ENCODE measurements at places on chromosomes 6 and 20.
A peak's percentile ranks its signal among the peaks of the same experiment; 100 is the strongest.

- DNase-seq, result no peak
Measured at GRCh38 chr20:24098886-24099285, 110.3 kb upstream of the GGTLC1 start.

DNA sequence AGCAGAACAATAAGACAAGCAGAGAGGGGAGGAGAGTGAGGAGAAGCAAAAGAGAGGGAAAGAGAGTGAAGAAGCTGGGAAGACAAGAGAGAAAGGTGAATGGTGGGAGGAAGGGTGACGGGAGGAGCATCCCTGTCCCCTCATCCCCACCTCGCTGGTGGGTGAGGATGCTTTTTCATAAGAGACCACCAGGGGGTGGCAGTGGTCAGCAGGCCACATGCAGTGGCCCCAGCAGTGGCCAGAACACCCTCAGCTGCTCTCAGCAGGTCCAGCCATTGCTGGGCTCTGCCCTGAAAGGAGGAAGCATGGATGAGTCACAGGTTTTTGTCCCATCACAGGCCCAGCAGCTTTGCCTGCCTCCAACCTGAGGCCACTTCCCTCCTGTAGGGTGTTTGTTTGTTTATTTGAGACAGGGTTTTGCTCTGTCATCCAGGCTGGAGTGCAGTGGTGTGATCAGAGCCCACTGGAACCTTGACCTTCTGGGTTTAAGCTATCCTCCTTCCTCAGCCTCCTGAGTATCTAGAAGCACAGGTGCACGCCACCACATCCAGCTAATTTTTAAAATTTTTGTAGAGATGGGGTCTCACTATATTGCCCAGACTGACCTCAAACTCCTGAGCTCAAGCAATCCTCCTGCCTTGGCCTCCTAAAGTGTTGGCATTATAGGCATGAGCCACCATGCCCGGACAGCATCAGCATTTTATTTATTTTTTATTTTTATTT, 24.0 kb downstream of the FGD2 start:
- DNase-seq, result peak; percentile 66

DNA sequence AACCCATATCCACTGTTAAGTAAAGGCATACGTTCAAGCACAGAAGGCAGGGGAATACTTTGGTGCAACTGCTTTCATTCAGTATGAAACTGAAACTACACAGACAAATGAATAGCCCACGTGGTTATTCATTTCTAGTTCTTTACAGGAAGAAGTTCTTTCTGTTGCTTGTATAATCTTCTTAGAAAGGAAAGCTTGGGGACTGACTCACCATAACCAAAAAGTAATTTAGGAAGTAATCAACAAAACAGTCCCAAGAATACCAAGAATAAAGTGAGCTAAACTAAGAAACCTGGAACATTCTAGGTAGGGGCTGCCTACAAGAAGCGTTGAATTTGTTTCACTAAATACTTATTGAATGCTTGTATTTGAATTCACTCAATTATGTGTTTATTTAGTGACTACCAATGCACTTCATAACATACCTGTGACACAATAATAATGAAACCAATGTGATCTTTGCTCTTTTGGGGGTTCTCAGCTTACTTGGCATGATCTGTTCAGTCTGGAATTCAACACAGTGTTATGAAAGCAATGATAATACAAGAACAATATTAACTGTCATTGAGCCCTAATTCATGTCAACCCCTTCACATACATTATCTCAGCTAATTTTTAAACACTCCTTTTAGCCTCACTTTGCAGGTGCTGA, 25.1 kb upstream of the KIAA0408 start:
- no peak for DNase-seq

- no peak for DNase-seq
Measured at GRCh38 chr20:56806952-56807517, 177.9 kb downstream of the TFAP2C start.

DNA sequence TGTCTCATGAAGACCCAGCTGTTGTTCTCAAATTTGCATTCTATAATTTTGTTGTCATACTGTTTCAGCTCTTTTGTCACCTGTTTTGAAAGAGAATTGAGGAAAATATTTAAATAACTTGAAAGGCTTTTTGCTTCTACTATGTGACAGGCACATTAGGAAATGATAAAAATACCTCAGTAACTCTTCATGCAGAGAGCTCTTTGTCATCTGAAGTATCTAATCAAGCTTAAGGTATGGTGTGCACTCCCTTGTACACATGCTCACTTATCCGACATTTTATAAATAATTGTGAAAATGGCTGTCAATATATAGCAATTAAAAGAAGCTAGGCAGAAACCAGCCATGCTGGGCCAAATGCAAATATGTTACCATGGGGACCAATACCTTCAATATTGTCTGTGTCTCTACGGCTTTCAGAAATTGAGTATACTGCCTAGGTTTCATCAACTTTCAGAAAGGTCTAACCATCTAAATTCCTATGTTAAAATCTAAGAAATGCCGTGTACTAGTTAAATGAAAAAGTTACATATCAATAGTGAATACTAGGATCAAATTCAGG, 349.0 kb downstream of the RNGTT start:
- no peak for DNase-seq

- no peak for DNase-seq
Measured at GRCh38 chr20:21182832-21183563, 57.1 kb downstream of the KIZ start.

- DNase-seq, result peak; percentile 94
Measured at GRCh38 chr20:38033330-38034107, at the start of the genes RPRD1B and TTI1. Gene RPRD1B, plus strand, starts transcription at chr20:38033746. Its CDS starts 202 bp downstream, at chr20:38033948. Gene TTI1, minus strand, starts transcription at chr20:38033456. Its CDS starts 19,640 bp downstream, at chr20:38013816.

DNA sequence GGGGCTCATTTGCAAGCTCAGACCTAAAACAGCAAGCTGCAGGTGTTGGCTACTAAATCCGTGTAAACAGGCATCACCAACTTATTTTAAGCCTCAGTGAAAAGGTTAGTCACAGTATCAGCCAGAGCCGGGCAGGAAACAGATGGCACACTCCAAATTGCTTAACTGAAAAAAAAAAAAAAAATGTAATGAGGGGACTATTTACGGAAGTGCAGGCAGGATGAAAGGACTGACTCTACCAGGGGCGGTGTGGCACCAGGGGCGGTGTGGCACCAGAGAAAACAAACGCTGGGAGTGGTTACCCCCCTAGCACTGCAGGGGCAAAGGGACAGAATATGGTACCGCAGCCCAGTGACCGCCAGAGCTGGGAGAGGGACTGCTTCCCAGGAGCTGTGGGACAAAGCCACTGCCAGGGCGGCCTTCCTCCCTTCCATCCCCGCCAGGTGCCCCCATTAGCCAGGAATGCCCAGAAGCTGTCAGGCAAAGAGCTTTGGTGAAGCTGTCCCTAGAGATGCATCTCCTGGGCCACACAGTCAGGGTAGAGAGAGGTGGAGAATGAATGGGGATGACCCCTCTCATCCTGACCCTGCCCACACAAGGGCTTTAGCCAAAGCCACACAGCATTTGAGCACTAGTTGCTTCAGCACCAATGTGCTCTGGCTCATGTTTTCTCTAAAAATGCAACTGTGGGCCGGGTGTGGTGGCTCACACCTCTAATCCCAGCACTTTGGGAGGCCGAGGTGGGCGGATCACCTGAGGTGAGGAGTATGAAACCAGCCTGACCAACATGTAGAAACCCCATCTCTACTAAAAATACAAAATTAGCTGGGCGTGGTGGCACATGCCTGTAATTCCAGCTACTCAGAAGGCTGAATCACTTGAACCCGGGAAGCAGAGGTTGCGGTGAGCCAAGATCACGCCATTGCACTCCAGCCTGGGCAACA, 39.6 kb upstream of the GFOD1 start:
- no peak for DNase-seq

- DNase-seq, result no peak
Measured at GRCh38 chr6:2622671-2623070, 128.1 kb downstream of the MYLK4 start.

Data from activated T-cell treated with anti-CD3 and anti-CD28 coated beads, Interleukin-2, amount 50 U/mL, for 24 hours (primary cell).